ENCODE measurements at places on chromosomes 5 and 9.

DNA sequence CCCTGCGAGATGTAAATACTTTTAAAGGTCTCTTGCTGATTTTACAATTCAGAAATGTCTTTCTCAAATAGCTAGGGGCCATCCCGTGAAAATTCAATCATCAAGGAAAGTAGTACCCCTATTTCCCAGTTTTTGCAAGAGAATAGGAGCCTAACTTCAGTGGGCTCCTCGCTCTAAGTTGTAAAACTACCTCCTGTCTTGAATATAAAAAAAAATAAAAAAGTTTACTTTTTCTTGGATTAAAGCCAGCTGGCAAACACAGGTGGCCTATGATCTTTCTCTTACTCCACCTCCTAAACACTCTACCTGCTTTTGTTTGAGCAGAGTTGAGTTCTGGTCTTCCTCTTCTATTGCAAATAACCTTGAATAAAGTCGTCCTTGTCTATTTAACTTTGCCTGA lies 79.4 kb downstream of the SLCO4C1 start:
- DNase-seq: no peak

DNA sequence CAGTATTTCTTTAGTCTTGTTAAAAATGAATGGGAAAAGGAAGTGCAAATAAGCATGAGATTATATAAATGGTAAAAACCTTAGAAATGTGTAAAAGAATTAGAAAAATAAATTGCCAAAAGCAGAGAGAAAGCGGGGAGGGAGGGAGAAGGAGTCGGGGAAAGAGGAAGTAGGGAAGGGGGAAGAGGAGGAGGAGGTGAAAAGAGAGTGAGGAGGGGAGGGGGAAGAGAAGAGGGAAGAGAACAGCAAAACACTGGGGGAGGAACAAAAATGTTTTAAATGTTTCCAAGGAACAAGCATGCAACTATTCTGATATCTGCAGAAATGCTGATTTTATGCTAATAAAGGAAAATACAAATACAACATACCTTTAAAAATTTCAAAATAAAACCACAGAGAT lies 317.5 kb downstream of the PIK3R1 start:
- DNase-seq: no peak

- DNase-seq: no peak
Observed at GRCh38 chr9:33044677-33045282, 19.7 kb downstream of the DNAJA1 start.

DNA sequence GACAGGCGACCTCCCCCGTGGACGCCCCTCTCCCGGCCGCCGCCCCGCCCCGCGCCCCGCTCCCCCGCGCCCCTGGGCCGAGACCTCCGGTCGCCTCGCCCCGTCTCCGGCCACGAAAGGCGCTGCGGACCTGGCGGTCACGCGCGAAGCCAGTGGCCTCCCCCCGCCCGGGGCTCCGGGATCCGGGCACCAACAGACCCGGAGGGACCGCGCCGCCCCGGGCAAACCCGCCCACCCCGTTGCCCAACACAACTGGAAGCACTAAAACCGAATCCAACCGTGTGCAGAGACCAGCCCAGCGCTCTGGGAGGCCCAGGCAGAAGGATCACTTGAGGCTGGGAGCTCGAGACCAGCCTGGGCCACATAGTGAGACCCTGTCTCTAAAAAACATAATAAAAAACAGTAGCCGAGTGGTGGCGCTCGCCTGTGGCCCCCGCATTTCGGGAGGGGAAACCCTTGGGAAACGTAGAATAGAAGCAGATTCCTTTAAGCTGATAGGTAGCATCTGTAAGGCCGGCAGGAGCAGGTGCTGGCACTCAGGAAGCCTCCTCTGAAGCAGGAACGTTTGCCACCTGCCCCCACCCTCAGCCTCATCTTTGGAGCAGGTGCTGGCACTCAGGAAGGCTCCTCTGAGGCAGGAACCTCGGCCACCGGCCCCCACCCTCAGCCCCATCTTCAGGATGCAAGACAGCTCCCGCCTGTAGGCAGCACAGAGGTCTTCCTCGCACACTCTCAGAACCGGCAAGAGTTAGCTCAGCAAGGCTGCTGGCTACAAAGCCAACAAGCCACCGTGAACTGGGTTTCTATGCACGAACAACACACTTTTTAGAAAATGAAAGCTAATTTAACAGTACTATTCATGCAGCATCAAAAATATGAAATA lies 4.6 kb upstream of the SLC9A3 start:
- DNase-seq: no peak

GRCh38 chr9:112586599-112587155 lies 100.0 kb downstream of the KIAA1958 start:
- no peak for DNase-seq

DNA sequence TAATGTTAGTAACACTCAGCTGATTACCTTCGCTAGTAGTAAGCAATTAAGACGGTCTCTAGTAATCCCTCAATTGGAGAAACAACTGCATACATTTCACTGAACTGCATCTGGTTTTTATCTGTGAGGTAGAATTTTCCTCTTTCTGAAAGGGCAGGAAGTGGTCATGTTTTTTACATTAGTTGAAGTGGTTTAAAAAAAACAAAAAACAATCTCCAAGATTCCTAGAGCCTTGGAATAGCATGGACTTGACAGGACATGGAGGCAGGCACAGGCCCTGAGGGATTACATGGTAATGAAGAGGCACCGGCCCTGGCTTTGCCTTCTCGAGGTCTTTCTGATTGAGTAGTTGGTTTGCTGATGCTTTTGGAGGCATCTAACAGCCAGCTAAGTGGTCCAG lies 25.8 kb downstream of the THBS4 start:
- peak; percentile 44 for DNase-seq

- no peak for DNase-seq
Observed at GRCh38 chr9:111320631-111321030, 9.4 kb downstream of the OR2K2 start.

- DNase-seq: no peak
Observed at GRCh38 chr9:24487250-24487861, 58.3 kb downstream of the IZUMO3 start.

DNA sequence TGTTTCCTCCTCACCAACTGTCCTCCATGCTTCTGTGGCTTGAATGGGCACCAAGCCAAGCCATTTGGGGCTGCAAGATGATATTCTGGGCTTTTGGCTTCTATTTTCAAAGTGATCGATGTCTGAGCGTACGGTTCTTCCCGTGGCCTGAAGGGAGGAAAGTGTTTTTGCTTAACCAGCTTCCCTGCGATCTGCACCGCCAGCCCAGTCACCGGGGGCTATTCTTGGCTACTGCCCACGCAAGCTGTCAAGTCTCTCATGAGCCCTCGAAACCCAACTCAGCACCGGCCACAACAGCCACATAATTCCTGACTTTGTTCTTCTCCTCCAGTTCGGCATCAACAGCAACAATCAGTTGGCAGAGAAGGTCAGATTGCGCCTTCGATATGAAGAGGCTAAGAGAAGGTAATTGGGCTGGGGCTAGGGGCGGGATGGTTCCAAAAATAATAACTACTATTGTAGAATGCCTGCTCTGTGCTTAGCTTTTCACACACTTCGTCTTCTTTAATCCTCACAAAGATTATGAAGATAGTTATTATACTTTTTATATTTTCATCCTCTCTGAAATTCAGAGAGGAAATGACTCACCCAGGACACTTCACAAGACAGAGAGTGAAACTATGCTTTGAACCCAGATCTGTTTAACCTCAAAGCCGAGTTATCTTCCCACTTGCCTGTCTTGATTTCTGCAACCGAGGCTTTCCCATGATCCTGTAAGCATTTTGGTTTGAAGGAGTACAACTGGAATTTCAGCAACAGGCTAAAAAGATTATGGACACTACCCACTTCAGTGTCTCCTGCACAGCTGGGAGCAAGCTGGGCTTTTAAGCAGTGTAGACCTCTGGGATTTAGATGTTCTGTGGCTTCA lies 76.4 kb upstream of the RARS1 start:
- no peak for DNase-seq

DNA sequence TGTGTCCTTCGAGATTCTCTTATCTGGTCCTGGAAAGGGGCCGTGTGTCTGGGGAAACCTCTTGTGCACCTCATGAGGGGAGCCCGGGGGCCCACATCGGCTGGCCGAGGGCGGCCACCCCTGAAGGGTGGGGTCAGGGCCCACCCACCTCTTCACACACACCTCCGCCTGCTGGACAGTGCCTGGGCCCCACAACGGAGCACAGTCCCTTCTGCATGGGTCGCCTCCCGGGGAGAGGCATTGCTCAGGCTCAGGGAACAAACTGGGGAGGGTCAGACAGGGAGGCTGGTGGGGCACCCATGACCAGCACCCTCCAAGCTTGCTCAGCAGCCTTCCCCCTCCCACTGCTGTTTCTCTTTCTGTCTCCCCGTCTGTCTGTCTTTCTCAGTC lies 1.3 kb upstream of the LRRC14B start:
- no peak for DNase-seq

DNA sequence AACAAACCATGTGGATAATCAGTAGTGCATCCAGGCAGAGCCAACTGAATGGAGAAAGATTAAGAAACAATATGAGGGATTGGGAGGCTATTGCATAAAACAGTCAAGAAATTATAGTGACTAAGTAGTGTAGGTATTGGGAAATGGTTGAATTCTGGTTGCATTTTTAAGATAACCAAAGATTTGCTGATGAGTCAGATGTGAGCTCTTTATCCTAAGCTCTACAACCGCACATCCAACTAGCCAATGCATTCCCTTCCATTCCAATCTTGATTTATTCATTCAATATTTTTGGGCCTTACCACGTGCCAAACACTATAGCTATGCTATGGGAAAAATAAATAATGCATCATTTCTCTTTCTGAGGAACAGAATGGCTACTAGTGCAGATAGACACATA lies 524.5 kb upstream of the RGMB start:
- no peak for DNase-seq

GRCh38 chr9:111754800-111755199 lies 39.9 kb downstream of the SHOC1 start:
- no peak for DNase-seq

- no peak for DNase-seq
Observed at GRCh38 chr5:26669523-26669922, 368.9 kb downstream of the CDH9 start.

DNA sequence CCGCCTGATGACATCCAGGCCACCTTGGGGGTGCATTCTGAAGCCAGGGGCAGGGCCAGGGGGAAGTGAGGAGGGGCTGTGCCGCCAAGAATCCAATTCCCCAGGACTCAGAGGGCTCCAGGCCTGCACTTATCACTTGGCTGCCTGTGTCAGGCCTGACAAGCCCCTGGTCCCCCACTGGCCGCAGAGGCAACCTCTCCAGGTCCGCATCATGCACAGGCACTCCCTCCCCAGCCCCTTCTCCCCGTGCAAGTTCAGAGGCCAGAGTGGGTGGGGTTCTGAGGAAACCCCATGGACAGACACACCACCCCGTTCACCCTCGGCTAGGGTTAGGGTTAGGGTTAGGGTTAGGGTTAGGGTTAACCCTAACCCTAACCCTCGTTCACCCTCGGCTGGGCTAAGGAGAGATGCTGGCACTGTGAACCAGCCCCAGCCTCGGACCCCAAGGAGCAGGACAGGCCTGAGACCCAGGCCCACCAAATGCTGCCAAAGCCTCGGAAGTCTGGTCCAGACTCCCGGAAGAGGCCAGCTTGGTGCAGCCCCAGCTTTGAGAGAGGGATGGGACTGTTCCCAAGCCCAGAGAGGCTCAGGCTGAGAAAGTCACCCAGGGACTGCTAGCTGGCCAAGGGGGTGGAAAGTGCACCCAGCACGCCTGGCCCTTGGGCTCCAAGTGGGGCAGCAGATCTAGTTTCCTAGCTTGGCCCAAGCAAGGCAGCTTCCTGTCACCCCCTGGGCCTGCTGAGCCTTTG lies 4.9 kb downstream of the LCN2 start:
- no peak for DNase-seq

- DNase-seq: peak; percentile 85
Observed at GRCh38 chr5:760363-761058, 24.0 kb downstream of the ZDHHC11B start.

GRCh38 chr9:121399883-121400607 lies 30.0 kb upstream of the STOM start:
- no peak for DNase-seq

DNA sequence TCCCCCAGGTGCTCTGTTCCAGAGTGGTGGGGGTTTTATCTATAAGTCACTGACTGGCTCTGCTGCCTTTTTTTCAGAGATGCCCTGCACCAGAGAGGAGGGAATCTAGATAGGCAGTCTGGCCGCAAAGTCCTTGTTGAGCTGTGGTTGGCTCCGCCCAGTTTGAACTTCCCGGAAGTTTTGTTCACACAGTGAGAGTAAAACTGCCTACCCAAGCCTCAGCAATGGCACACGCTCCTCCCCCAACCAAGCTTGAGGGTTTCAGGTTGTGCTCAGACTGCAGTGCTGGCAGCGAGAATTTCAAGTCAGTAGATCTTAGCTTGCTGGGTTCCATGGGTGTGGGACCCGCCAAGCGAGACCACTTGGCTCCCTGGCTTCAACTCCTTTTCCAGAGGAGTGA lies 1428.6 kb downstream of the MAT2B start:
- no peak for DNase-seq

DNA sequence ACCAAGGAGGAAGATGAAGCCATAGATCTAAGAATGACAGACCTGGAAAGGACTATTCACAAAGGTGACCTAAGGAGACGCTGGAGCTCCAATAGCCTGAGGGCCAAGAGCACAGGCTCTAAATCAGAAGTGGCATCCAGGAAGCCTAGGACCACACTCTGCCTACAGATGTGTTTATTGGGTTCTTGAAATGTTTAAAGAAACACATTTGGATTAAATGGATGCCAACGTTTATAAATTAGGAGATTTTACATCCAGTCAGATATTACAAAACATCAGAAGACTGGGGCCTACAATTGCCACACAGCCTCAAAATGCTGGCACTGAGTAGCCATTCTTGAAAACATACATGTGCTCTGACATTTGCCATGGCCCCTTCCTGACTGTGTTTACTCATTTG lies 80.9 kb downstream of the HMHB1 start:
- no peak for DNase-seq

DNA sequence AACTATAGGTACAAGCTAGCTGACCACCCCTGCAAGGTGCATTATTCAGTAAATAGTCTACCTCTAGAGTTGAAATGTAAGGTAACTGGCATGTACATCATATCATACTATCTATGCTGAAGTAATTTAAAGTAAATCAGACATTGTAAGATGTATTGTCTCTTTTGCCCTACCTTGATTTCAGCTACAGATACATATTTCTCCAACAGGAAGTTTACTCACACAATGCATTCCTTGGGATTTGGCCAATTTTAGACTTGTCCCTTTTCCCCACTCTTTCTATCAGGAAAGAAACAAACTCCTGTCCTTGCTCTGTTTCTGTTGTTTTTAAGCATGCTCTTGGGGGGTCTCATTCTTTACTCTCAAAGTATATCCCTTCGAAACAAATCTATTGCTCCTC lies 58.5 kb upstream of the TSLP start:
- DNase-seq: no peak

GRCh38 chr5:96083361-96083881 lies 121.8 kb upstream of the ELL2 start:
- no peak for DNase-seq

- no peak for DNase-seq
Observed at GRCh38 chr5:77454123-77454522, 38.0 kb downstream of the WDR41 start.

GRCh38 chr5:132069561-132069960 lies 4.0 kb upstream of the CSF2 start:
- DNase-seq: no peak

- no peak for DNase-seq
Observed at GRCh38 chr5:61401726-61402125, 69.7 kb downstream of the ZSWIM6 start.

- no peak for DNase-seq
Observed at GRCh38 chr5:121218086-121218485, 633.6 kb upstream of the FTMT start.

- no peak for DNase-seq
Observed at GRCh38 chr5:9544056-9544455, 1.8 kb downstream of the SEMA5A start.
